ENCODE measurements at places on chromosomes 1 and 21.
A peak's percentile ranks its signal among the peaks of the same experiment; 100 is the strongest.

DNA sequence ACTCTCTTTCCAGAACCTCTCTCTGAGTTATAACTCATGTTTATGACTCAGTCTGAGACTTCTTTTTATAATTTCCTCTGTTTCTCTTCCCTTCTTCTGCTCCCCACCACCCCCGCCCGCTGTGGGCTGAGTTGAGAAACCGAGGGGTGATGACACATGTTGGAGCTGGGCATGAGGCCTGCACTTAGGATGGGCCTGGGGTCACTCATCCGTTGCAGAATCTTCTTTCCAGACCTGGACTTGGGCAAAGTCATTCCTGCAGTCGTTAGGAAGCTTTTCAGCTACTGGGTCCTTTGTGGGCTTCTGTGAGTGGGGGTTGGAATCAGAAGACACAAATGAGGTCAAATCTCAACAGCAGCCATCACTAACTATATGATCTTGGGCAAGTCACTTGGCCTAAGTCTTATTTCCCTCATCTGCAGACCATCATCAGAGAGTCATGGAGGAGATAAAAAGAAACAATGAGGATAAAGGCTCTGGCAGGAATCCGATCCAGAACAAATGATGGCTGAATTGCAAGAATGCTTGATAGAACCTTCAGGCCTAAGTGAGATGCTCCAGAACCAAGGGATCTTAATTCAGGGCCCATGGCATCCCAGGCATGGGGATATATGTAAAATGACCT, 53.4 kb downstream of the RPS6KA1 start:
- no peak for DNase-seq

DNA sequence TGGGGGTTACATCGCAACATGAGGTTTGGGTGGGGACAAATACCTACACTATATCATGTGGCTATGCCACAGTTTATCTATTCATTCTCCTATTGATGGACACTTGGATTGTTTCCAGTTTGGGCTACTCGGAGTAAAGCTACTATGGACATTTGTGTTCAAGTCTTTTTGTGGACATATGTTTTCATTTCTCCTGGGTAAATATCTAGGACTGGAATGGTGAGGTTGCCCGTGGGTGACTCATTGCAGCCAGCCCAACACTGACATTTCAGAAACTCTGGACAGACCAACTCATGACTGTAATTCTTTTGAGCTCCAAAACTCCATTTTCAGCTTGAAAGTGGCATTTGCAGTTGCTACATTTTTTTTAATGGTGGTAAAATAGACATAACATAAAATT, 82.7 kb downstream of the KAZN start:
- DNase-seq, result no peak

DNA sequence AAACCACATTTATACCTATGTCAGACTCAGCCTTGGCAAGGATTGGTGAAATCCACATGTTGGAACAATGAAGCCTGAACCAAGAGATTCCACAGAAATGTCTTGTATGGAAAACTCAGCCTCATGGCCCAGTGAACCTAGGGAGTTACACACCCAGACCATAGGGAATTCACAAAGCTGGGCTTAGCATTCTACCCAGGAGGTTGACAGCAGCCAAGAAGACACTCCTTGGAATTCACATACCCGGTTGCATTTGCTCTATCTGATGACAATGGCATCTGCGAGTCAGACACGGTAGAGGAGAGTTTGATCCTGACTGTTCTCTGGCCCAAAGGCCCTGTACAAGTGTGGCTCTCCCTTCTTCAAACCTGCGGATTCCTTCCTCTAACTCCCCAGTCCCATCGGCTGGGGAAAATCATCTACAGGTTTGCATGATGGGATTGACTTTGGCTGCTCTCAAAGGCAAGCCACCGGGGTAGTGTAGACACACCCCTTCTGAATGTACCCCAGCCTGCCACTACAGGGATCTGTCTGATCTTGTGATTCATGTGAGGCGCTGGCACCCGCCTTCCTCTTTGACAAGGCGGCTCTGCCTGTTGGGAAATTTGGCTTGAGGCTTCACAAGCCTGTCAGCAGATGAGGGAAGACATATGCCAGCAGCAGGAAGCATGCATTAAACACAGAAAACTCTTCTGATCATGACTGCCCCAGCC, 297.3 kb upstream of the KAZN start:
- peak; percentile 49 for DNase-seq

- no peak for DNase-seq
These were observed 779 bp downstream of the THEM5 start for GRCh38 chr1:151852733-151853132.

- DNase-seq, result no peak
These were observed 9.6 kb downstream of the MEGF6 start for GRCh38 chr1:3601743-3602142.

DNA sequence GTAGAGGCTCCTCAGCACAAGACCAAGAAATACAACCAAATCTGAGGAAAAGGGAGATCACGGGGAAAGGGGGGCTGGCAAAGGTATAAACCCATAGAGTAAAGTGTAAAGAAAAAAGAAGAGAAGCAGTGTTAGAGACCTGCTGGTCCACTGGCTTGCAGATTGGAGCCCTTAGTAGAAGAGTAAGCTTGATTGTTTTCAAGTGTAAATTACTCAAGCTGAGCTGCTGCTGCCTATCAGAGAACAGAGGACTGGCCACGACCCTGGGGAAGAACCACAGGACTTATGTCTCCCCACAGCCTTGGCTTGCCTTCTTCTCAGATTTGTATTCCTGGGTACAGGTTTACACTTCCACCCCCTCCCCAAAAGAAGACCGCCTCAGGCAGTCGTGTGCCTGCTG, 294.2 kb downstream of the LMX1A start:
- no peak for DNase-seq

- no peak for DNase-seq
These were observed 7.0 kb downstream of the S100B start for GRCh38 chr21:46597896-46598343.

DNA sequence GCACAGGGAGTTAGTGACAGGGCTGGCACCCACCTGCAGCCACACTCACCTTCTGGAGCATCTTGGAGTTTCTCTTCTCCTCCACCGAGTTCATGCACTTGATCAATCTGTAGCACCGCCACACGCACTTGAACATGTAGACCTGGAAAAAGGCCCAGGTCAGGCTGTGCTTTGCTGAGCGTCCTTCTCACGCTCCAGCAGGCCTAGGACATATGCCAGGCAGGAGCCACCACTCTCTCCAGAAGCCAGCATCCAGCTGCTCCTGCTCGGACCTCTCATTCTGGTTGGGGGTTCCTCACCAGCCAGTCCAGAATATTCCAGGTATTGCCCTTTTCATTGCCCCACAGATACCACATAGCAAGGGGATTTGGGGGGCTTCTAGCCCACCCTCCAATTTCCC, 11.7 kb upstream of the MATN1 start:
- no peak for DNase-seq

DNA sequence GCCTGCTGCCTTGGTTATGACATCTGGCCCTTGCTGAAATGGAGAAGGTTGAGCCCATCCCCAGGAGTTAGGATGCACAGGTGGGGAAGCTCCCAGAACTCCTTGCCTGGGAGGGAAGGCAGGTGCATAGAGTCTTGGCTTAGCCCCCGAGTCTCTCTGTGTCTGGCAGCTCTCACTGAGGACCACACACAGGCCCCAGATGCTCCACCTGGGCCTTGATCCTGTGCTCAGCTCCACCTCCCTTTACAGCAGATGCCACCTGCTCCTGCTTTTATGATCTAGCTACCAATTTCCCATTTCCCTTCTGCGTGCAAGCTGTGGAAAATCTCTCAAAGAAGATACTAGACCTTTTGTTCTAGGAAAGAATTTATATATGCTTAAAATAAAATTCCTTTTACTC, 28.8 kb upstream of the KCNJ6 start:
- DNase-seq, result no peak

DNA sequence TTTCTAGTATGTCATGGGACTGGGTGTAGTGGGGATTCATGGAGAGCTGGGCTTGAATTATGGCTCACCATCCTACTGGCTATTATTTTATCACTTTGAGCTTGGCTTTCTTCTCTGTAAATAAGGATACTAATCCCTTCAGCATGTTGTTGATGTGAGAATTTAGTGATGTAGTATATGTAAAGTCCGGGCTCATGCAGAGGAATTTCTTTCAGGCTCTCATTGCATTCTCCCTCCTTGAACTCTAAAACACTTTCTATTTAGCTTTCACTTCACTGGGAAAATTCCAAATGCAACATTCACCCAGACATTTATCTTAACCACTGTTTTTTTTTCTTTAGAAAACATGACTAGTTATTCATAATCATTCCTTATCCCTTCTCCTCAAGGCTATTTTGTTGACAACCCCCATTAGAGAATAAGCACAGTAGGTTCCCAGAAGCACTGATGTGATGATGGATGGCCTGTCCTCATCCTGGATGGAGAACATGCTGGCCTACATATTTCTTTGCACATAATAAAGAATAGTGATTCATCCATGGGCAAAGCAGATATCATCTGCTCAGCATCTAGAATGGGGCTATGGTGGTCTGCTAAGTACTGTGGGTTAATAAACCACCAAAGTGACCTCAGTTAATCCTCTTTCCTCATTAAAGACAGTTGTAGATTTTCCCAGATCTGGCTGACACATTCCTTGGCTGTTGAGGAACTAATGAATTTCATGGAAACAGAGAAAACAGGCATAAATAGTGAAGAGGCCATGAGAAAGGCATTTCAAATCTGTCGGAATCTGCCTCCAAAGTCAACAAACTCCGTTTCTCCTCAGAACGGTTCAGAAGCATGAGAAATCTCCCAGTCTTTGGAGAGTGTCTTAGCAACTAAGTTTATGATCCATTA, 68.0 kb upstream of the CYP2J2 start:
- no peak for DNase-seq

DNA sequence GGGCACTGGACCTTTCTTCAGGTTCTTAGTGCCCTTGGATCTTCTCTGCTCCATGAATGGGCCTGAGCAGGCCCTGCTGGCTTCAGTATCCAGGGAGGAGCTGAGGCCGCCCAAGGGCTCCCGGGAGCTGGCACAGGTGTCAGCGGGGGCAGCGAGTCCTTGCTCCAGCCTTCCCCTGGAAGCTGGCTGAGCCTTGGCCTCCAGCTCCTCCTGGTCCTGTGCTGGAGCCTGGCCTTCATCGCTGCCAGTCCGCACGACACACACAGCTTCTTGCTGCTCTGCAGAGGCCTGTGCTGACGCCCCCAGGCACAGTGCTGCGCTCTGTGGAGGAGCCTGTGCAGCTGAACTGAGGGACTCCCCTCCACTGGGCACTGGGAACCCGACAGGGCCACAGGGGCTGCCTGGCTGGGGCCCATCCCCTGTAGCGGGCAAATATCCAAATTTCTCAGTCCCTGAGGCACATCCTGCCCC, 1.7 kb downstream of the SPOCD1 start:
- DNase-seq, result no peak

GRCh38 chr21:45370575-45370974, 34.4 kb upstream of the COL18A1 start:
- DNase-seq, result no peak

DNA sequence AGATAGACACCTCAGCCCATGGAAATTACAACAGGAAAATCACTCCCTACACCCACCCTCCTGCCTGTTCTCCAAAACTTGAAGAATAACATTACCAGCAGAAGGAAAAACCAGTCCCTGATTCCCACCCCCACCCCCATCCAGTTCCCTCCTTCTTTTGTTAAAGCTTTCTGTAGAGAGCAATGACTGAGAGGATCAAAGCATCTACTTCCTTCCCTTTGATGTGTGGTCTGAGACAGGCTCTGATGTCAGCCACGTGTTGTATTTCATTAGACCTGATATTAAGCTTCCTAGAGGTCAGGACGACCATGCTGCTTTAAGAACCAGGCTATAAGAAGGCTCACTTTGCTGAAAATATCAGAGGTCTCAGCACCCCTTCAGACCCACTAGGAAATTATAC, 73.9 kb upstream of the HAO2 start:
- DNase-seq, result no peak

GRCh38 chr1:3319874-3320245, 134.6 kb upstream of the ARHGEF16 start:
- peak; percentile 3 for DNase-seq

- no peak for DNase-seq
These were observed 110.8 kb downstream of the PLPP3 start for GRCh38 chr1:56468518-56468917.

GRCh38 chr1:211928993-211929637, 98.6 kb upstream of the LPGAT1 start:
- no peak for DNase-seq

Data from SK-N-DZ (cell line).